Neural crest cell (in vitro differentiated cells): ENCODE measurements at places on chromosomes 2 and 18. TPM values are rescaled to one million over a fixed set of nuclear protein-coding genes. Genes with fewer than 3 reads are reported as not detected.

GRCh38 chr18:25055076-25055475, 296.9 kb downstream of the ZNF521 start:
- H3K27me3 ChIP-seq: no peaks in the 10 kb centered on the region
- no peak for DNase-seq
- peaks cover 2% of the 10 kb centered on the region for H3K36me3 ChIP-seq
- H3K4me1 ChIP-seq: no peaks in the 10 kb centered on the region
- no peak overlapping the region for H3K27ac ChIP-seq
- H3K4me3 ChIP-seq: no peak overlapping the region

DNA sequence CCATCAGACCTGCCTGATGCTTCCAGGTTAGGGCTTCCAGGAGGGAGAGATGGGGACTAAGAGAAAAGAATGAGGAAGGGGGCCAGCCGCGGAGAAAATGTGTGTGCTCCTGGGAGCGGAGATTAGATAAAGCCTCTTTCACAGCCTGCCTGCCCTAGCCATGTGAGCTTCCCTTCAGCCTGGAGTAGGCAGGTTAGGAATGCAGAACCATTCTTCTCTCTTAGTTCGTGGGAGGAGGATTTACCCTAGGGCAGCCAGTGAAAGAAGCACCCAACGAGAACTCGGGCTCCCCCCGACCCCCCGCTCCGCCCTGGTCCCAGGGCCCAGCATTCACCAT, 36.1 kb downstream of the POMC start:
- DNase-seq: no peak
- H3K4me3 ChIP-seq: peak overlapping the region; percentile 34
- H3K36me3 ChIP-seq: peaks cover 13% of the 10 kb centered on the region
- H3K27me3 ChIP-seq: no peaks in the 10 kb centered on the region
- peak overlapping the region; percentile 83 for H3K27ac ChIP-seq

Gene DSG4
- total RNA-seq: not detected in 2 replicates

- DNase-seq: no peak
- no peak overlapping the region for H3K4me3 ChIP-seq
- peaks cover 10% of the 10 kb centered on the region for H3K4me1 ChIP-seq
- H3K36me3 ChIP-seq: peaks cover 3% of the 10 kb centered on the region
- H3K27ac ChIP-seq: no peak overlapping the region
Observed at GRCh38 chr2:159116922-159117321, 148.5 kb downstream of the TANC1 start.
